Dermis blood vessel endothelial cell (primary cell): ENCODE measurements at places on chromosomes 2 and 18. TPM values are rescaled to one million over a fixed set of nuclear protein-coding genes. Genes with fewer than 3 reads are reported as not detected.

Gene SLC30A3
- 17.9 and 25.8 TPM in 2 replicates for total RNA-seq

Gene LRP1B
- under 0.01 TPM in 2 replicates for total RNA-seq

Gene VSNL1
- 0.14 TPM in 1 of 2 replicates, not detected in the other for total RNA-seq

Gene ANKRD12
- total RNA-seq = 23.3 and 50.2 TPM in 2 replicates

Gene CNDP1
- not detected in 2 replicates for total RNA-seq

Gene RAD51AP2
- not detected in 2 replicates for total RNA-seq

Gene HMSD
- not detected in 2 replicates for total RNA-seq

Gene MTLN
- total RNA-seq = 29.4 and 52.8 TPM in 2 replicates

Gene OR6B2
- not detected in 2 replicates for total RNA-seq

Gene SETBP1
- total RNA-seq = 2.7 and 4.8 TPM in 2 replicates

Gene RAX
- not detected in 2 replicates for total RNA-seq

Gene ALPI
- not detected in 2 replicates for total RNA-seq
